Activated naive CD8-positive, alpha-beta T cell treated with anti-CD3 and anti-CD28 coated beads, Interleukin-2, amount 50 U/mL, for 24 hours (primary cell): ENCODE measurements at places on chromosomes 11 and 22.

DNA sequence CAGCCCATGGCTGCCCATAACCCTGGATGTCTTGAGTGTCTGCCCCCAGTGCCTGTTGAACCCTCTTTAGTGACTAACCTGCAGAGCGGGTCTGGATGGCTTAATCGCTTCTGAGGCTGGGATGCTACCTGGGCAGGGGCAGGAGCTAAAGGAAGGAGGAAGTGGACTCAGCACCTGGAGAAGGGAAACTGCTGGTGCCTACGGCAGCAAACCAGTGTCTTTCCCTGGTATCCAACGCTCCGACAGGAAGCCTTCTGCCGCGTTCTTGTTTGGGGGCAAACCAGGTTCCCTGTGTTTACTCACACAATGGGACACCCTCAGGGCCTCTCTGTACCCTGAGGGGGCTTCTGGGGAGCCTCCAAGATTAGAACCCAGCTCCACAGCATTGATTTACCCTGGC lies 38.1 kb upstream of the B3GAT1 start:
- no peak for DNase-seq

DNA sequence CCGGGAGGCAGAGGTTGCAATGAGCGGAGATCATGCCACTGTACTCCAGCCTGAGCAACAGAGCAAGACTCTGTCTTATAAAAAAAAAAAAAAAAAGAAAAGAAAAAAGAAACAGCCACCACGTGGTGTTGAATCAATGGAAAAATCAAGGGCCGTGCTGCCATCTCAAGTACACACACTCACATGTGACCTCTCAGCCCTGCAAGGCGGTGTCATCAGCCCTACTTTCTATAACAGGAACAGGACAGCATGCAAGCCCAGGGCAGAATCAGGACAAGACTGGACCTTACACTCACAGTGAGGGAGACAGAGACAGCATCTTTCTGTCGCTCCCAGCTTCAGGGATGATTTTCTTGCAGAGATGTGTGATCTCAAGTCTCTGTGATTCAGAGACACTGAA lies 179.6 kb downstream of the MPPED1 start:
- no peak for DNase-seq

- DNase-seq: no peak
Measured at GRCh38 chr11:1377231-1377780, 12.4 kb upstream of the BRSK2 start.

DNA sequence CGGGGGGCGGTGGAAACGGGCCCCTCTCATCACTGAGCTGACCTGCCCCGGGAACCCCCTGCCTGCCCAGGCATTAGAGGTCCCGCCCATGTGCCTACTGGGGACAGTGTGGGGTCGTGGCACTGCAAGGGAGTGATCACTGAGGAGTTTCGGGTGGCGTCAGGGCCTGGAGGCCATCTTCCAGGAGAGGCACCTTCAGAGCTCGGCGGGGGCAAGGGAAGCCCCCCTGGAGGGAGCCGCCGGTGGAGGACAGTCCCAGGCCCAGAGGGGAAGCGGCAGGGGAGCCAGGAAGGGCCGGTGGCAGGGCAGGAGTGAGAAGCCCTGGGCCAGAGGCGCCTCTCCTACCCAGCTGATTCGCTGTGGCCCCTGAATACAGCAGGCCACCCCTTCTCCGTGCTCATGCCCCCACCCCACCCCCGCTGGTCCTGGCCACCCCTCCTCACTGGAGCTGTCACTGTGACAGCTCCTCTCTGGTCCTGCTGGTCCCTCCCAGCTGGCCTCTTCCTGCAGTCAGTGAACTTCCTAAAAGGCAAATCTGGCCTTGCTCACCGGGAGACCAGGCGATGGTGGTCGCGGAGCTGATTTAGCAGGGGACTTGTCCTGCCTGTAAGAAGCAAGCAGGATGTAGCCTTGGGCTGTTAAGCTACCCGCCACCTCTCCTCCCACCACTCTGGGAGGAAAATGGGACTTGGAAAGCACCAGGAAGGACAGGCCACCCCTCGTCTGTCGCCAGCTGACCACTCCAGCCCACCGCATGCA lies 2.0 kb upstream of the MAPK11 start:
- DNase-seq: no peak

DNA sequence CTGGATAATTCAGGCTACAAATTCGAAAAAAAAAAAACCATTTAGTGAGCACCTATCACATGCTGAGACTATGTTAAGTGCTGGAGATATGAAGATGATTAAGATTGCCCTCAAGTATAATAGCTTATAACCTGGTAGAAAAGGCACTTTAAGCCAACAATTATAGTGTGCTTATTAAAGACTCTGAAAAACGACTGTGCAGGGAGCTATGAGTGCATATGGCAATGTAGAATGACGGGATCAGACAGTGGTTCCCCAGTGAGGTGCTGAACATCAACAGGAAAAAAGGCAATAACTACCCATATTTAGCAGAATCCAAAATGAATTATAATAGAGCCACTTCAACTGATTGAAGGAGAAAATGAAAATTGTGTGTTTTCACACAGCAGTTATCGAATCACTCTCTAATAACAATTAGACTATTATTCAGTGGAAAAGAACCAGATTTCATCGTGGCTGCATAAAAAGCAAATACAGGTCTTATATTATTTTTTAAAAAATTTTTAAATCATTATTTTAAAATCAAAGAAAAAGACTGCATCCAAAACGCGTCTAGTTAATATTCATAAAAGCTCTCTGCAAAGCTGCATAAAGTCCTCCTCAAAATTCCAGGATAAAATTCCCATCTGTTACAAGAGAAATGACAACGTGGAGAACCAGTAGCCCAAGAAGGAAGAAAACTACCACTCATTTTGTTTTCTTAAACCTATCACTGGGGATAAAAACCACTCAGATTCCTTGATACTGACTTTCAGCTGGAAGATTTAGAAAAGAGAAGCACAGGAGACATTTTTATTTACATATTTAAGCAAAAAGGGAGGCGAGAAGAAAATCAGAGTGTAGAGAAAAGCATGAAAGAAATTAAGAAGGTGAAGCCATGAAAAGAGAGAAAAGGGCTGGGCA lies 1.1 kb downstream of the MTMR2 start:
- no peak for DNase-seq

DNA sequence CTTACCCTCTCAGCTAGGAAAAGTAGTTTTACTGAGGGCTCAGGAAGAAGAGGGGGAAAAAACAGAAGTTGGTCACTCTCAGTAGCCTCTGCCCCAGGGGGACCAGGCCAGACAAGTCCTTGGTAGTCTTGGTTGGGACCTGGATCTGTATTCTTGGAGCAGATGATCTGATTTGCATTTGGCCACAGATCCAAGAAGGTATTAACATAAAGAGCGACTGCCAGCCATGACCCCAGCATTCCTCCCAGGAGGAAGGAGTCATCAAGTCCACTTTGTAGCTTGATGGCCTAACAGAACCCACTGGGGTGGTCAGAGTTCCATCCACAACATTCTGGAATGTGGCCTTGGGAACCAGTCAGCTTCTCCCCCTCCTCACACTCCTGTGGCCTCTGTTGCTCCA lies 6.0 kb upstream of the LRRC10B start:
- DNase-seq: no peak

DNA sequence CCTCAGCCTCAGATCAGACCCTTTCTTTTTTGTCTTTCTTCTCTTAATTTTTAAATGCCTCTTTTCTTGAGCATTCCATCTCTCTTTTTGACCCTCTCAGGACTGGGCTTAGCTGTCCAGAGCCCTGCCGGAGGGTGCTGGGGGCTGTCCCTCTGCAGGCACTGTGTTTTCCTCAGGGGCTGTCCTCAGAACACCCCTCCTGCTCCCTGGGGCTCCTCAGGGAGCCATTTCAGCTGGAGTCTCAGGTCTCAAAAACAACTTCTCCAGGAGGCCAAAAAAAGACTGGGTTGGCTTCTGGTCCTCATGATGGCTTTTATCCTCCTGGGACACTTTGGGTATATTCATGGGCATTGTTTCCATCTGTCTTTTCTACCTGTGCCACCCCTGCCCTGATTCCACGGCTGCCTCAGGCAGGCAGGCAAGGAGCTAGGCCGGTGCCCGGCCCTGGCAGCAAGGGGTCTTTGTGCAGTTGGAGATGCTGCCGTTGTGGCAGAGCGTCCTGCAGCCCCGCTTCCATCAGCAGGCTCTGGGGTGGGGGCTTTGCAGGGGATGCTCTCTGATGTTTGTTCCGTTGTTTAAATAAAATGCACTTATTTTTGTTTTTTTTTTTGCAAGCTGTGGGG lies 85.1 kb downstream of the CEP164 start:
- DNase-seq: no peak

DNA sequence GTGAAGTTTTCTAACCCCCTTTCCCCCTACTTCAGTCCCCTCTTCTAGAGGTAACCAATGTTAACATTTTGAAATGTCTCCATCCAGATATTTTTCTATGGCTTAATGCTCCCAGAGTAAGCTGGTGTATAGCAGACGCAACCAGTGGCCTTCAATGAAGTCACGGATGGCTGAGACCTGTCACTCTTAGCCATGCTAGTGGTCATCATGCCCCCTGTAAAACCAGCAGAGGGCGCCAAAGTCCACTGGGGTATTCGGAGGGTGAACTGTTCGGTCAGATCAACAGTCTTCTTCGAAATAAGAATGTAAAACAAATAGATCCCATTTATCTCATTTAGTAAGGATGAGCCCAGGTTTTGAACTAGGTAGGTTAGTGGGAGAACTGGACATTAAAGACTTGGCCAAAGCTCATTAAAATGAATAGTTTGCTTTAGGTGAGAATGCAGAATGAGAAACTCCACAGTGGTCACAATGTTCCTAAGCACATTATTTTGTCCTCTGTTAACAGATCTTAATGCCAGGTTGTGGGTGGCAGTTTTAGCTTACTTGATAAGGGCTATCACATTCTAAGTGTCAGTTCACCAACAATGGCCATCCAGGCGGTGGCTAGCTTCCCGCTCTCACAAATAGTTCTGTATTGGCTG lies 8.6 kb upstream of the MMP8 start:
- DNase-seq: peak; percentile 66

- DNase-seq: no peak
Measured at GRCh38 chr11:73578592-73579185, 19.2 kb downstream of the FAM168A start.
